Peyer's patch (tissue), 4 donors: ENCODE measurements at places on chromosomes 1 and 21.

- no peak for DNase-seq
Measured at GRCh38 chr1:168683871-168684270, 45.1 kb downstream of the DPT start.

DNA sequence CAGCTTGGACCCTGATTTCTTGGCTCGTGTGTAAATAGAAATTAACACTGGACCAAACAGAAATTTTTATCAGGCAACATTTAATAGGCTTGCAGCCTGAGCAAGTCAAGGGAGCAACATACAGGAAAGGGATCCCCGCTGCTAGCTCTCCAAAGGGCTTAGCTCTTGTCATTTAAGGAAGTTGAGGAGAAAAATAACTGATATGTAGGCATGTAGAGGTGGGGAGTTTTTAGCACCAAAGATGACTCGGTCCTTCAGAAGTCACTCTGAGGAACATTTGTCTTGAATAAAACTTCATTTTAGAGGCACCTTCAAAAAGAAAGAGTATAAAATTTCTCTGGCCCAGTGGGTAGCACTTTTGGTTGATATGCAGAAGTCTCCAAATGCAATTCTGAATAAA, 27.1 kb downstream of the GBP2 start:
- DNase-seq = no peak

GRCh38 chr1:236507022-236507700, 16.6 kb upstream of the LGALS8 start:
- DNase-seq = no peak

DNA sequence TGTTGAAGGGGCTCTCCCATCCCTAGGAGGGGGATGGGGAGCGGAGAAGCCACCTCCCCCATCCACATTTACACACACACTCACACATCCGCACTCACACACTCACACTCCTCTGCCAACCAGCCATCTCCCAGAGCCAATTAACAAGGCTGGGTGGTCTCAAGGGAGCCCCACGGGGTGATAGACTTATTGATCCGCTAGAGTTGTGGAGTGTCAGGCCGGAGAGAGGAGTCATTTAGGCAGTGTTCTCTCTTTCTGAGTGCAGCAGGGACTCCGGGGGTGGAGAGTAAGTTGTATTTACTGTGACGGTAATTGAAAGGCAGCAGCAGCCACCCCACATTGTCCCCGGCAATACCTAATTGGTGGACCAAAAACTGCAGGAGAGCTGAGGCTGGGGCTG, 61.6 kb downstream of the KLHDC7A start:
- DNase-seq = peak; percentile 10

DNA sequence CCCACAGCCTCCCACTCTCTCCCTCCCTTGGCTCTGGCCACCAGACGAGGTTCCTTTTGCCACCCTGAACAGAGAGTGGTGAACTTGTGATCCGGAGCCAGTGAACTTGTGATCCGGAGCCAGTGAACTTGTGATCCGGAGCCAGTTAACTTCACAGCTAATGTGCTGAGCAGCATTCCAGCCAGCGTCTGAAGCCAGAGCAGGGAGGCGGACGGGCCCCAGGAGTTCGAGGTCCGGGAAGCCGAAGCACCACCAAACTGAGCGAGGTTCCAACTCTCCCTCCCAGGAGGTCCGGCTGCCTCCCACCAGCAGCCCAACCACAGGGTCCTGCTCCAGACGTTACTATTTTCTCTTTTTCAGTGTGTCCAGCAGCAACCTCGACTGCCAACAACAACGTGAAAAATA, 85.8 kb downstream of the SYF2 start:
- DNase-seq = no peak

- DNase-seq = no peak
Measured at GRCh38 chr1:60386249-60386648, 312.7 kb upstream of the C1orf87 start.

DNA sequence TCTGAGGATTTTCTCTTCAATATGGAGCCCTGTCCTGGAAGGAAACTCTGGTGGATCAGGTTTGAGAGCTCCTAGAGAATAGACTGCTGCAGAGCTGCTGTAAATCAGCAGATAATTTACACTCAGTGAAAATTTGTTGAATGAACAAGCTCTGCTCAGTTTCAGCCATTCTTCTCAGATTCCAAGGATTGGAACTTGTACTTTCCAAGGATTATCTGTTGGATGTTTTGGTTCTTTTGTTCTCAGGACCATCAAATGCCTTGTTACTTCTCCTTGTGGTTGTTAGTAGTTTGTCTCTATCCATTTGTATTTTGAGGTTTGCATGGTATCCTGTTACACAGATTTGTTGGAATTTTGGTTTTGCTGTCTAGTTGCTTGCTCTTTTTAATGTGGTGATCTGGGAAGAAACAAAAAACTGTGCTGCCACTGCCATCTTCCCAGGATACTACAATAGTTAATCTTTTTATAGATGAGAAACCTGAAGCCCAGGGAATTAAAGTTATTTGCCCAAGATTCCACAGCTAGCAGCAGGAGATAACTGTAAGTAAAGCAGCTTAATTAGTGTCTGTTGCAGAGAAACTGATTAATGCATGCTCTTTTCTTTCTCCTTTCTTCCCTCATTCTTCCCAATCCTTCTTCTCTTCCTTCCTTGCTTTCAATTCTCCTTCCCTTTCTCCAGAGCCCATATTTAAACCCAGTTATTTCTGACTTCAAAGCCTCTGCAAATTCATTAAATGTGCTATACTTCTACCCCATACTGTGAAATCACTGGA, 21.7 kb upstream of the KIFAP3 start:
- no peak for DNase-seq

DNA sequence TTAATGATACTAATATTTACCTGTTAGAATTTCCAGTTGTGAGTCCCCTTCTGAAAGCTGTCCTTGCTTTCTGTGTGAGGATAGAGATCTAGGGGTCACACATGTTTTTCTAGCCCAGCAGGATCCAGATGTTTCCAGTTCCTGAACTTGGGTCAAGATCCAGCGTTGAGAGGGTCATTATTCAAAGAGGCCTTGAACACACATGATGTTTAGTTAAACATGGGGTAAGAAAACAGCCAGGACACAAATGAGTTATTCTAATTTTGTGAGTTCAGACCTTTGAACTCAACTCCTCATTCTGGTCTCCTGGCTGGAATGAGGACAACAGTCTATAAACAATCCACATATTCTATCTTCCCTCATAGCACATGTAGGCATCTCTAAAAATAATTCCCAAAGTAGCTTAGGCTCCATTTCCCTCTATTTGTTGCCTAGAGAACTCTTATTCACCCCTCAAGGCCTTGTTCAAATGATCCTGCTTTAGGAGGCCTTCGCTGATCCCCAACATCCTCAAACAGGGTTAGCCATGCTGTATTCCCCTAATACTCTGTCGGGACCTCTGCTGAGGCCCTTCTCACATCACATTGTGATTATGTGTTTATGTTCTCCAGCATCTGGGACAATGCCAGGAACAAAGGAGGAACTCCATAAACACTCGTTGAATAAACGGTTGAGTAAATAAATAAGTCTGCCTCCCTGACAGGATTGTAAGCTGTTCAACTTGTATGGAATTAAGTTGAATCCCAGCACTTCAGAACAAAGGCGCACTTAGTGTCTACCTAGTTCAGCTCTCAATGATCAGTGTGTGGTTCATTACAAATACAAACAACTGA, 15.0 kb upstream of the KCNN3 start:
- peak; percentile 14 for DNase-seq

- no peak for DNase-seq
Measured at GRCh38 chr1:62304975-62305374, 14.3 kb downstream of the KANK4 start.

DNA sequence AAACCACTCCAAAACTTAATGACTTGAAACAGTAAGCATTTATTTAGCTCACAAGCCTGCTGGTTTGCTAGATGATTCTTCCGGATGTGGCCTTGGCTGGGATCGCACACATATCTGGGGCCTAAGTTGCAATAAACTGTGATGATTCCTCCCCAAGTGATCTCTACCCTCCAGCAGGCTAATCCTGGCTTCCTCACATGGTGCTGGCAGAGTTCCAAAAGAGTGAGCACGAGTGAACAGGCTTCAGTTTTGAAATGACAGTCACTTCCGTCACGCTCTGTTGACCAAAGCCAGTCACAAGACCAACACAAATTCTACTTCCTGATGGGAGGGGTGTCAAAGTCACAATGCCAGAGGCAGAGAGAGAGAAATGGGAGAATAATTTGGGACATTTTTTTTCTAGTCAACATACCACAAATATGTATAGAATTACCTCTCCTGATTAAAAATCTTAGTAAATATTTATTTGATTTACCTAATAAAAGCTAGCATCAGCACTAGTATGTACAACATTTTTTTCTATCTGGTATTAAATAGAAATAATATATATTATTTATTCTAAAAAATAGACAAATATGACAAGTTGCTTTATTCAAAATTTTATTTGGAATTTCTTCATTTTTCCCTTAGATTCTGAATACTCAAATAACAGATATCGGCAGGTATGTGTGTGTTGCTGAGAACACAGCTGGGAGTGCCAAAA, 292.7 kb downstream of the TPR start:
- DNase-seq = peak; percentile 92

- no peak for DNase-seq
Measured at GRCh38 chr1:85202092-85202863, 1.5 kb upstream of the SYDE2 start.

- no peak for DNase-seq
Measured at GRCh38 chr21:44379991-44380865, 26.8 kb downstream of the TRPM2 start.

DNA sequence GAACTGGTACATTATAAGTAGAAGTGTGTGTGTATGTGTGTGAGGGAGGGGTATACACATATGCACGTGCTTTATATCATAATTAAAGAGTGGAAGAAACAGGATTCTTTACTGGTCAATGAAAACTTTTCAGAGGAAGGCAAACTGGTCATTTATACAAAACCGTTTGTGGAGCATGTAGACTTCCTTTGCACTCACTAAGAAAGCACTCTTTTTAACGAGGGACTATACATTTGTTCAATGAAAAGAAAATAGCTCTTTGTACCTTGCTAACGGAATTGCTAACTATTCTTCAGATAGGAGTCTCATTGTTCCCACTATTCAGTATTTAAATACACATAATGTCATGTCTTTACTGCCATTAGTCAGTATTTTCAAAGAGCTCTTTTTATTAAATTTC, 219.3 kb downstream of the ST6GALNAC3 start:
- DNase-seq = no peak

DNA sequence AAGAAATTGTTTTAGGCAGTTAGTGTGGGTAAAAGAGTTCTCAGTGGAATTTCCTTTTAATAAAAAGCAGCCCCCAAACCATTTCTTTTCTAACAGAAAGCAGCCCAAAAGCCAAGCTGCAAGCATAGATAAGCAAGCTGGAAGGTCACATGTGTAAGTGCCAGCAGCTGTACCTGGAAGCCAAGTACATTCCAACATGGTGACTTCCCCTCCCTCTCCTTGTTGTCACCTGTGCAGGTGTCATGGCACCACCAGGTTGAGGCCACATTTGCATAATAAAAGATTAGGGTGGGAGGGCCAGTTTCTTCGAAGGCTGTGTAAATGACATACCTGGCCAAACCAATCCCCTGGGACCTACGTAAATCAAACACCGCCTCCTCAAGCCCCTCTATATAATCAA, 240.3 kb upstream of the RAB4A start:
- no peak for DNase-seq

DNA sequence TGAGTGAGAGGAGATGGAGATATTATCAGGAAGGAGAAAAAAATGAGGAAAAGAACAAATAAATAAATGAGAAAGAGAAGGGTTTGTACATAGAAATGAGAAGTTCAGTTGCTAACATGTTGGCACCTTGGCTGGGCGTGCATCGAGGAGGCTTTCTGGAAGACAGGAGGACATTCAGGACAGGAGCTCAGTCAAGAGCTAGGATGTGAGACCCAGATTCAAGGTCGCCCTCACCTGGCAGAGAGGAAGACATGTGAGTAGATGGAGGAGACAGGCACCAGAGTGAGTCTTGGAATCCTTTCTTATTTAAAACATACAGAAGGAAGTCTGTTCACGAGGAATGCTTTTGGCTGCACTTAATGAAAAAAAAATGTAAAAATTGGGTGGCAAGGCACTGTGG, 640.9 kb downstream of the NPHP4 start:
- no peak for DNase-seq

GRCh38 chr1:231106347-231106746, 55.5 kb upstream of the TRIM67 start:
- DNase-seq = no peak

DNA sequence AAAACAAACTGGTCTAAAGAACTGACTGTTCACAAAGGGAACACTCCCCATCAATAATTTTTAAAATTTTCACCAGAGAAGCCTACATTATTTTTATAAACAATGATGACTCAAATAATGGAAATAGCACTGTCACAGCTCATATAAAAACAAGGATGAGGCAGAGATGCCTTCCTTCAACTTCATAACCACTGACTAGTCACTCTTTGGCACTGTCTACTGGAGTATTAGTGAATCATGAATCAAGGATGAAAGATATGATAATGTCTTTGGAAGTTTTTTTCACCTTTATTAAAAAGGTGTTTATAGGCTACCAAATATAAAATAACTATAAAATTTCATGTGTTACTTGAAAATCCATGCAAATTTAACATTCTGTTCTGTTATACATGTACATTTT, 316.9 kb downstream of the VAV3 start:
- no peak for DNase-seq

- no peak for DNase-seq
Measured at GRCh38 chr1:26287811-26288210, 7.9 kb downstream of the SH3BGRL3 start.

- DNase-seq = no peak
Measured at GRCh38 chr1:48675251-48675650, 101.4 kb downstream of the BEND5 start.

DNA sequence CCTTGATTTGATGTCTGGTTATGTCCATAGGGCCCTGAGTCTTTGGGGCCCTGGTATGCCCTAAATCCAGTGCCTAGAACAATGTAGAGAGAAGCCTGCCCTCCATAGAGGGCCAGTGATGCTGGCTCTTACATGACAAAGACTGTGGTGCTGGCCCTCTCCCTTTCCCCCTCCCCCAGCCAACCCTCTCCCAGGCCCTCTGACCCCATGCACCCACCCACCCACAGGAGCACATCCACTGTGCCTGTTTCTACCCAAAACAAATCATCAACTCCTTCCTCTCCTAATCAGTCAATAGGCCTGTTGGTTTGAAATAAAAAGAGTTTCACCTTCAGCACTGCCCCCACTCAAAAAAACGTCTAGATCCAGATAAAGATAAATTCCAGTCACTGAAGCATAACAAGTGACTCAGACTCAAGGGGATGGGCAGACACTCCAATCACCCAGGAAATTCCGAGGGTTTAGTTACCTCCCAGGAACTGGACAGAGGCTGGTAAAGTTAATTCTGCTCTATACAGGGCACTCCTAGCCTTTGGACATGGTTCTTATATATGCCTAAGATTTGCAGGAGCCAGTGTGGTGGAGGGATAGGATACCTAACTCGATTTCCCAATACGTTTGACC, 144.8 kb upstream of the VANGL1 start:
- DNase-seq = no peak
